ENCODE measurements at places on chromosomes 16 and 17.

DNA sequence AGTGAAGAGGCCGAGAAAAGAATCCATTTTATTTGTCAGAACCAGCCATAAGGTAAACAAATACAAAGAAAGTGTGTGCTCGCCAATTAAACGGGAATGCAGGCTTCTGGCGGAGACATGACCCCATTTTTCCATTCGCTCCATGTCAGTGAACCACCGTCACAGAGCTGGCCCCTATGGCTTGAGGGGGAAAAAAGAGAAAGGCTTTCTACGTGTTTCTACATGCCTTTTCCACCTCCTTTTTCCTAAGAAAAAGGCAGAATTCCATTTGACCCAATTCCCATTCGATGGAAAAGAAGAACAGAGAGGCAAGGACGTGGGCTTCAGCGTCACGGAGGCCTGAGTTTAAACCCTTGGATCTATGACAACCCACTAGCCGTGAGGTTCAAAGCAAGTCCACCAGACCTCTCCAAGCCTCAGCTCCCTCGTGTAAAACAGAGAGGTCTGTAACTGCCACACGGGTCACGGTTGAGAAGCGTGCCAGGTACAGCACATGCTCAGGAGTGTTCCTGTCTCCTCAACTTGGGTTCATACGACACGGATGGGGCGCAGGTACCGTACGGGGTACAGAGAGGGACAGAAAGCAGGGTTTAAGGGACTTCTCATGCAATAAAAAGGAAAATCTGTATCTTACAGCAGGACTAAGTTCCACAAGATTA lies 91.9 kb downstream of the NXN start:
- no peak for DNase-seq

GRCh38 chr17:69358688-69359596 lies 32.0 kb upstream of the ABCA5 start:
- DNase-seq, result no peak

DNA sequence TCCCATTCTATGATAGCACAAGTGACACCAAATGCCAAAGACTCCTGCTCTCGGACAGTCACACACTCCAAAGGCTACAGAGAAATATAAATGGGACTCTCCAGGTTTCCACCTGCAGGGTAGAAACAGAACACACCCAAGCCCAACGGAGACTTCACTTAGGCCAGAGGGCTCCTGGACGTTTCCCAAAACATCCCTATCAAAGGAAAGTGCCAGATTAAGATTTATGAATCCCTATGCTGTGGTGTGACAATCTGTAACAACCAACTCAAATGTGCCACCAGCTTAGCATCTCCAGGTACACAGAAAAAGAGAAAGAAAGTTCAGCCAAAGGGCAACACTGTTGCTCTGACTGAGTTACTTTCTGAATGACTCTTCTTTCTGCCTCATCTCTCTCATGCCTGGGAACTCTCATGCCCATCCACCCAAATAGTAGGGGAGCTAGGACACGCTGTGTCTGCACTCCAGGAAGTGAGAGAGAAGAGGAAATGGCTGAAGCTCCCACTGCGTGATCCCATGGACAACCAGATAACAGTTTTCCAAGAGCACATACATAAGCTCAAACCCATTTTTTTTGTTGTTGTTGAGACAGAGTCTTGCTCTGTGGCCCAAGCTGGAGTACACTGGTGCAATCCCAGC lies 49.7 kb downstream of the SMG6 start:
- no peak for DNase-seq

DNA sequence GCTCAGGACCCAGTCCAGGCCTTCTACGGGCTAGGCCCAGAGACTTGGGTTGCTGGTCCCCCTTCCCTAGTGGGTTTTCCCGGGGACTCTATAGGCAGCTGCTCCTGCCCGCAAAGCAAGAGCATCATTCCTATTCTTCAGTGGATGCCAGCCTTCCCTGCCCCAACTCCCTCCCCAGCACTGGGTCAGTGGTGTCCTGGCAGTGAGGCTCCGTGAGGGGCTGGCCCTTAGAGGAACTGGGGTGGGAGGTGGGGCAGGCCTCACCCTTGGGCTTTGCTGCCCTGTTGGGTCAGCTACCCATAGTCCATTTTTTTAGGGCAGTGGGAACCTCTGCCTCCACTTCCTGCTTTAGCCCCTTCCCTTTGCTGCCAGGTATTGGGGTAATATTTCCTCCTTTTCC lies 7.9 kb upstream of the PLEKHG4 start:
- DNase-seq, result no peak

GRCh38 chr16:80602894-80603293 lies 62.1 kb downstream of the DYNLRB2 start:
- no peak for DNase-seq

DNA sequence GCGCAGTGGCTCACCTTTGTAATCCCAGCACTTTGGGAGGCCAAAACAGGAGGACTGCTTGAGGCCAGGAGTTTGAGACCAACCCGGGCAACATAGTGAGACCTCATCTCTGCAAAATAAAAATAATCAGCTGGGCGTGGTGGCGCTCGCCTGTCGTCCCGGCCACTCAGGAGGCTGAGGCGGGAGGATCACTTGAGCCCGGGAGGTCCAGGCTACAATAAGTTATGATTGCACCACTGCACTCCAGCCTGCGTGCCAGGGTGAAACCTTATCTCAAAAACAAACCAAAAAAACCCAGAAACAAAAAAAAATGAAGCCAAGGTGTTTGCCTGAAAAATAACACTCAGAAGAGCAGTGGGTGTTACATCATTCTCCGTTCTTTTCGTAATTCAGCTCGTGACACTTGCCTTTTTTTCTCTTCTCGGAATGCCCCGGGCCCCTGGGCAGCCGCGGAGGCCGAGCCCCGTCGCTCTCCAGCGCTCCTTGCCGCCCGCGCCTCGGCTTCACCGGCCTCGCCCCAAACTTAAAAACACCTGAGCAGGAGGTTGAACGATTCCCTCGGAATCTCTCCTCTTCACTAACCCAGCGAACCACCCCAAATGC lies 17.0 kb downstream of the PRCD start:
- no peak for DNase-seq

DNA sequence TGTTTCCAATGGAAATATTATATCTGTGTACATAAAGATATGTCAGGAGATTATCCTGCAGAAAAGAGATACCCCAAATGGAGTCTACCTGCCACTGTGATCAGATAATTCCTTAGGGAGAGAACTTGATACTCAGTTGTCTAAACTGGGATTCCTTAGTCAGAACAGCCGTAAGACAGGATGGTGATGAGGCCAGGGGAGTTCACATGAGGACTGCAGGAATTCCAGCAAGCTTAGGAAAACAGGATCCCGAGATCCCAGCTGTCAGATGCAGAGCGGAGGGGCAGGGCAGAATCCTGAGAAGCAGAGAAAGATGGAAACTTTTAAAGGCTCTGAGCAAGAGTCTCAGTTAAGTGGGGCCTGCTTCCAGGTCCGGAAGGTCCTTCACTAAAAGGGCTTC lies 4.7 kb downstream of the KRABD2 start:
- no peak for DNase-seq

DNA sequence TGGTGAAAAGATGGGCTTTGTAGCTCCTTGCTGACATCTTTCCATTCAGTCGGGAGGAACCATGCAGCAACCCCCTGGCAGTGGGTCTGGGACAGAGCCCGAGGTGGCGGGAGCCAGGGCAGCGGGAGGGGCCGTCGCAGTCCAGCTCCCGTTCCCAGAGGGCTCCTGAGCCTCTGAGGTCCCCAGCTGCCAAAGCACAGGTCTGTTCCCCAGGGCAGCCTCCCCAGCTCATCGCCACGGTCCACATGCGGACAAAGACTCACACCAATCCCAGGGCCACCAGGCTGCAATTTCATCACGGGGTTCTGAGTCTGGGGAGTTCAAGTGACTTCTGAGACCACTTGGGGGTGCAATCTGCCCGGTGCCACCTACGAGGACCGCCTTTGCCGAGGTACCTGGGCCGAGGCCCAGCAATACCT lies 196.0 kb downstream of the RBFOX3 start:
- no peak for DNase-seq

- no peak for DNase-seq
These were observed 25.2 kb upstream of the GSE1 start for GRCh38 chr16:85587762-85588556.

DNA sequence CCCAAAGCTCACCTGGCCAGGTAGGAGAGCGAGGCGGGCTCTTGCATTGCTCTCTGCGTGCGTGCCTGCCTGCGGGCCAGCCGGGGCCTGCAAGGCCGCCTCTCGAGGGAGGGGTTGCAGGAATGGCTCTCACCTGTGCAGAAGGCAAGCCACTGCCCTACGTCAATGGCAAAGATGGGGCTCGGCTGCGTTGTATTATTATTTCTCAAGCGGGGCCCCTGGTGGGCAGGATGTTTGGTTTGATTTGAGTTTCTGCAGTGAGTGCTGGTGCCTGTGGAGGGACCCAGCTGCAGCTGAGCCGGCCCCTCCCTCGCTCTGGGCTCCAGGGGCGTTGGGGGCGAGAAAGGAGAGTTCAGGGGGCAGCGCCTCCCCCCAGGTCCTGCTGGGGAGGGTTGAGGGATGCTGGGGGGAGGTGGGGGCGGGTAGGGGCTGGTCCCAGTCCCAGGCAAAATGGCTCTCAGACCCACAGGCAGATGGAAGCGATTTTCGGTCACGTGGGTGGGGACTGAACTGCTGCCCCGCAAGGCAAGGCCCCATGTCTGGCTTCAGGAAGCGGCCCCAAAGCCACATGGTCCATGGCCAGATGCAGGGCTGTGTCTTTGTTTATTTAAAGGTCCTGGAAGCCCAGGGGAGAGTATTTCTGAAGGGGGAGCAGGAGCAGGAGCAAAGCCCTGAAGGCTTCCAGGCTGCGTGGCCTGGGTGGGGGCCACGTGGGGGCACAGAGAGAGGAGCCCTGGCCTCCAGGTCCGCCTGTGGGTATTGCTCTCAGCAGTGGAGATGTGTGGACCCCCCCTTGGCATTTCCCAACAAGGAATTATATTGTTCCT lies 338.8 kb downstream of the SEC14L1 start:
- peak; percentile 64 for DNase-seq

DNA sequence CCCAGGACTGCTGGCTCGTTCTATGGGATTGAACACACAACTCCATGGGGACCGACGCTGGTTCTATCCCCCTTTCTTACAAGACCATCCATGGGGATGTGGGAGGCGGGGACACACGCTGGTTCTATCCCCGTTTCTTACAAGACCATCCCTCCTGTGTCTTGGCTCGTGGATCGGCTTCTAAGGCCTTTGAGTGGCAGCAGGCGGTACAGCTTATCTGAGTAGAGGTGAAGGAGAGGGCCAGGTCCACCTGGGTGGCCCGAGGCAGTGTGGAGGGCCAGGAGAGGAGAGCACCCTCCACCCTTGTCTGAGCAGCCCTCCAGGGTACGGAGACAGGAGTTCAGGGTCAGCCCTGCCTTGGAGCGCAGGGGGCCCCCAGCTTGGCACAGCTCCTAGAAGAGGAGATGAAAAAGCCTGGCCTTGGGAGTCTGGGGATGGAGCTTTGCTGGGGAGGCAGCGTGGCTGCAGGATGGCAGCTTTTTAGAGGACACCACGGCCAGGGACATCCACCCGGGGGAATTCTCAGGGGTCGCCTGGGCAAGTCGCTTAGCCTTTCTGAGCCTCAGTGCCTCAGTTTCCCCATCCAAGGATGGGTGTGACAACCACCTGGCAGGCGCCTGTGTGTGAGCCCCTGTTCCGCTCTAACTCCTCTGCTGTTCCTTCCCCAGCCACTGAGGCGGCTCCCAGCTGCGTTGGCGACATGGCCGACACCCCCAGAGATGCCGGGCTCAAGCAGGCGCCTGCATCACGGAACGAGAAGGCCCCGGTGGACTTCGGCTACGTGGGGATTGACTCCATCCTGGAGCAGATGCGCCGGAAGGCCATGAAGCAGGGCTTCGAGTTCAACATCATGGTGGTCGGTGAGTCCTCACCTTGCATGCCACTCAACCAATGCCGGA lies 341.0 kb downstream of the SEC14L1 start:
- no peak for DNase-seq

GRCh38 chr16:79089735-79090284 lies 510.7 kb downstream of the MAF start:
- DNase-seq, result no peak

GRCh38 chr16:77531752-77532151 lies 96.9 kb upstream of the ADAMTS18 start:
- DNase-seq, result peak; percentile 93

DNA sequence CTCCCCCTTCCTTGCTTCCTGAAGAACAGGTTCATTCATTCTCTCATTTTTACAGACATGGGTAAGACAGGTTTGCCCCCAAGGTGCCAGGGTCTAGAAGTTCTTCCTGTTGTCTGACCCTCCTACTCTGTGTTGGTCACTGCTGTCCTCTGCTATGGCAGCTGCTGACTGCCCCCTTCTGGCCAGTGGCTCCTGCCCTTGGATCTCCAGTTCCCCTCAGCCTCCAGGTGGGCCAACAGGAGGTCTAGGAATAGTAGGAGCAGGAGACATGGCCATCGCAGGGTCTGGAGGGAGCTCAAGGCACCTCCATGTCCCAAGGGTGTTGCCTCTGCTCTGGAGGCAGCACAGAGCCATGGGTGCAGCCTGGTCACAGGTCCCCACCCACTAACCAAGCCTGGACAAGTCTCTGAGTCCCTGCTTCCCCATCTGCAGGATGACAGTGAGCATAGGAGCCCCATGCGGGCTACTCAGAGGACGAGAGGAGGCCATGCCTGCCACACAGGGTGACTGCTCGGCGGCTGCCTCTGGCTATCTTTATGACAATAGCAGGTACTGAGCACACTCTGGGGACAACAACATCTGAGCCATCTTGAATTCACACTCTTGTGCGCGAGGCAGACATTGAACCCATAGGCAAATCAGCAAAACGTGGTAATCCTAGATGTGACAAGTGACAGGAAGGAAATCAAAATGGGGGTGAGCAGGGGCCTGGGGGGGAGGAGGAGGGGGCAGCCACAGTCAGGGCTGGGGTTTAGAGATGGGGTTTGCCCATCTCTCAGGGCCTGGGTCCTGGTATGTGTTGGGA lies 27.0 kb upstream of the NXPH3 start:
- peak; percentile 33 for DNase-seq

Data from fibroblast of skin of scalp (primary cell).